Hepatocyte (in vitro differentiated cells): ENCODE measurements at places on chromosomes 6 and 20. TPM values are rescaled to one million over a fixed set of nuclear protein-coding genes. Genes with fewer than 3 reads are reported as not detected.
A peak's percentile ranks its signal among the peaks of the same experiment; 100 is the strongest.

DNA sequence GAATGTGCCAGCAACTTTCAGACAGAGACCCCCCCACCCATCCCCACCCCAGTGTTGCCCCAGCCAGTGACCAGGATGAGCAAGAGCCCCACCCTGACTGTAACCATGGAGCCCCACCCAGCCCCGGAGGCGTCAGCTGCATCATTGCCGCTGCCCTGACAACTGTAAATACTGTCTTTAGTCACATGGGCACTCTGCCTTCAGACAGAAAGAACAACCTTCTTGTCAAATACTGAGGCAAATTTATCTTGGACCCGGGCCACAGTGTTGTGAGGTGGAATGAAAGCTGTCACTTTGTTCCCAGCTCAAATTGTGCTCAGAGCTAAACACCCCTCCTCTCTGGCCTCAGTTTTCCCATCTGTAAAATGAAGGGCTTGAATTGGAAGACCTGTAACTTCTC is 23.7 kb downstream of the MOCS3 start:
- no peak overlapping the region for H3K4me3 ChIP-seq
- H3K27me3 ChIP-seq, result no peaks in the 10 kb centered on the region
- DNase-seq, result peak; percentile 70
- H3K27ac ChIP-seq, result no peak overlapping the region
- peaks cover 5% of the 10 kb centered on the region for H3K4me1 ChIP-seq
- no peaks in the 10 kb centered on the region for H3K36me3 ChIP-seq

GRCh38 chr6:84526631-84527030 is 237.8 kb downstream of the TBX18 start:
- peaks cover 4% of the 10 kb centered on the region for H3K4me1 ChIP-seq
- H3K27me3 ChIP-seq, result no peaks in the 10 kb centered on the region
- no peak overlapping the region for H3K27ac ChIP-seq
- no peaks in the 10 kb centered on the region for H3K36me3 ChIP-seq

DNA sequence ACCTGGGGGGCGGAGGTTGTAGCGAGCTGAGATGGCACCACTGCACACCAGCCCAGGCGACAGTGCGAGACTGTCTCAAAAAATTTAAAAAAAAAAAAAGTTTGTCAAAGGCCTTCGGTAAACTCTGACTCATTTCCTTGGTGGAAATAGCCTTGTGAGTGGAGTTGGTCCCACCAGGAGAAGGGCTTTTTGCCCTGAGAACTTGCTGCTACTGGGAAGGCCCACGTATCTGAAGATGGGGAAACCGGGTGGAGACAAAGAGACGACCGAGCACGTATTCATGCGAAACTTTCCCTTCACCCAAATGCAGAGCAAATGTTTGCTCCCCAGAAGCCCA is 51.7 kb downstream of the SLC22A23 start:
- H3K27me3 ChIP-seq, result no peaks in the 10 kb centered on the region
- H3K36me3 ChIP-seq, result no peaks in the 10 kb centered on the region
- no peak overlapping the region for H3K4me3 ChIP-seq

The RIPOR2 gene
- 17.3 and 17.6 TPM in 2 replicates for total RNA-seq

The CLDN20 gene
- total RNA-seq, result not detected in 2 replicates

- no peak overlapping the region for H3K27ac ChIP-seq
- H3K27me3 ChIP-seq, result no peaks in the 10 kb centered on the region
- H3K4me3 ChIP-seq, result no peak overlapping the region
- H3K4me1 ChIP-seq, result no peaks in the 10 kb centered on the region
- DNase-seq, result peak; percentile 64
- no peaks in the 10 kb centered on the region for H3K36me3 ChIP-seq
These were observed 33.6 kb downstream of the APCDD1L start for GRCh38 chr20:58481481-58482021.

The FAM217B gene
- total RNA-seq, result 10.9 and 14.7 TPM in 2 replicates

The SERPINB6 gene
- total RNA-seq, result 77.7 and 87.9 TPM in 2 replicates

The MYLK4 gene
- 0.28 and 0.43 TPM in 2 replicates for total RNA-seq

DNA sequence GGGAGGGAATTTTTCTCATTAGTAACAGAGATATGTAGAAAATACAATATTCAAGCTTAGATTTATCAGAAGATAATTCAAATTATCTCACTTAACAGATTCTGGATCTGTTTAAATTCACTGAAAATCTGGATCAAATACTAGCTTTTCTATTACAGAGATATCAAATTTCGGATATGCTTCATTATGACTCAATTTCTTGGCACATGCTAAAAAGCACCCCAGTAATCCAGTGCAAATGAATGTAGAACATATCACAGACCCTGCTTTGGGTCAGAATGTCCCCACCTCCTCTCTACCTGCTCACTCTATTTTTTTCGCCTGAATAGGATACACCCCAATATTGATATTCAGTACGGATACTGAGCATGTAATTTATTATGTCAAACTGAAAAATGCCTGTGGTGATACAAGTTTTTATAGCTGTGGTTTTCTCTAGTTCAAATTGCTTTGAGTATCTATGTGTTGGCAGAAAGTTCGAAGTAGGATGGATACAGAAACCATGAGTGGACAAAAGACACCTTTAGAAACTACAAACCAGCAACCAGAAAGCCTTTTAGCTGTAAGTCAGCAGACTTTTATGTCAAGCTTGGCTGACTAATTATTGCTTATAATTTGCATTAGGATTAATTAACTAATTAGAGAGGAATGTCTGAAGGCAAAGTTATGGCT is 290.0 kb downstream of the TFAP2B start:
- no peaks in the 10 kb centered on the region for H3K4me1 ChIP-seq

DNA sequence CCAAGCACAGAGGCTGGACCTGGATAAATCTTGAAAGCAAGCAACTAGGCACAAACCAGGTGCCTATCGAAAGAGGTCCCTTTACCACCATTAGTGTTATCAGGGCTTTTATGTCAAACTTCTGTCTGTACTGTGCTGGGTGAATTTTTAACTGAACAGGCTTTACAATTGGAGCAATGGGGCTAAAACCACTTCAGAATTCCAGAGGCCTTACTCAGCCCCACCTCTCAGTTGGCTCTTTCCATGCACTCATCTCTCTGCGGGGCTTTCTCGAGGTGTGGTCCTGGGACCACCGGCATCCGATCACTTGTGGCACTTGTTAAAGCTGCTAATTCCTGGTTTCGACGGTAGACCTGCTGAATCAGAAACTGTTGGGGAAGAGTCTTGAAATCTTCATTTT is 232.5 kb downstream of the SOX4 start:
- H3K4me1 ChIP-seq, result peaks cover 12% of the 10 kb centered on the region
- H3K4me3 ChIP-seq, result no peak overlapping the region
- peak; percentile 54 for DNase-seq

DNA sequence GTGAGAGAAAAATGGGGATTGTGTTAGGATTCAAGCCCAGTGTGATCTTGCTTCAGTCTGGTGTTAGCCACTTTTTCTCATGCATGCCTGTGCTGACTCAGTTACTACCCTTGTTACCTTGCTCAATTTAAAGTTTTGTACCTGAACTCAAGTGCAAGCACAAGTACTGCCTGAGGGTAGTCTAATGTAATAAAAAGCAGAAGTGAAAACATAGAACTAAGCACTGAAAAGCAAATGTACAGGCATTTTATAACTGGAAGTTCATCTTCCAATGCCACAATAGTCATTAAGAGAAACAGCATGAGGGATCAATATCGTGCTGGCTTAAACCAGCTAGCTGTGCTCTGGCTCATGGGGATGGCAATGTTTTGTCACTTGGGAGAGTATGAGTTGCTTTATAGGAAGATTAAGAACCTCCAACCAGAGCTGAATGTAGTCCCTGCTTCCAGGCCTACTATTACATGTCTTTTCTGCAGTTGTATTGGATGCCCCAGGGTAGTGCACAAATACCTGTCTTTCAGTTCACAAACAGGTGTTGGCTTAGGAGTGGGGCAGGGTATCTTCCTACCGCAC is 48.7 kb downstream of the SLC35F1 start:
- no peaks in the 10 kb centered on the region for H3K4me1 ChIP-seq
- H3K4me3 ChIP-seq, result no peak overlapping the region
- no peak for DNase-seq

- no peaks in the 10 kb centered on the region for H3K27me3 ChIP-seq
- DNase-seq, result no peak
- peaks cover 4% of the 10 kb centered on the region for H3K4me1 ChIP-seq
- H3K27ac ChIP-seq, result no peak overlapping the region
- H3K4me3 ChIP-seq, result no peak overlapping the region
These were observed 20.6 kb downstream of the SLC2A12 start for GRCh38 chr6:134031696-134032255.

DNA sequence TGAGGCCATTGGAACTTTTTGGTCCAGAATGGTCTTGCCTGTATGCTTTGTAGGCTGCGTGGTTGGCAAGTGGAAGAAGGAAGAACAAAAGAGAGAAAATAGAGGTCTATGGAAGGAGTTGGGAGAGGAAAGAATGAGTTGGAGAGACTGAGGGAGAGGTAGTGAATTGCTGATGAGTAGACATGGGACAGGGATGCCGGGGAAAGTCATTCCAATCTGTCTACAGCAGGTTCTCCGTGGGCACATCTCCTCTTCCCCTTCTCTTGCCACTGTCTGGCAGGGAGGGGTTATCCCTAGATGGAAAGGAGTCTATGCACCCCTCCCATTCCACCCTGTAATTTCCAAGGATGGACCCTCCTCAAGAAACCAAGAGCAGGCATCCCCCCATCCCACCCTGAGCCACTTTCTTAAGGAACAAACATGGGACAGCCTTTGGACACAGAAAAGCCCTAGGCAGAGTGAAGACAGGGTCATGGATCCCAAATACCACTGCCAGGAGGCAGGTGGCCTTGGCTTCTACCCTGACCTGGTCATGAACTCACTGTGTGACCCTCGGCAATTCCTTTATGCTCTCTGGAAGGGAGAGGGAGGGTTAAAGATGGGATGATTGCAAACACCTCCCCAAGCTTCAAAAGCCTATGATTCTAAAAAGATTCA is 196.9 kb downstream of the LRFN2 start:
- H3K36me3 ChIP-seq, result no peaks in the 10 kb centered on the region
- DNase-seq, result no peak
- H3K27ac ChIP-seq, result no peak overlapping the region
- no peaks in the 10 kb centered on the region for H3K27me3 ChIP-seq
- H3K4me3 ChIP-seq, result no peak overlapping the region

The C4B gene
- total RNA-seq, result 57.5 and 68.9 TPM in 2 replicates

GRCh38 chr6:148295261-148295887 is 47.3 kb upstream of the SASH1 start:
- no peaks in the 10 kb centered on the region for H3K27me3 ChIP-seq
- H3K4me3 ChIP-seq, result no peak overlapping the region
- no peak for DNase-seq
- H3K27ac ChIP-seq, result no peak overlapping the region
- no peaks in the 10 kb centered on the region for H3K4me1 ChIP-seq
- no peaks in the 10 kb centered on the region for H3K36me3 ChIP-seq

DNA sequence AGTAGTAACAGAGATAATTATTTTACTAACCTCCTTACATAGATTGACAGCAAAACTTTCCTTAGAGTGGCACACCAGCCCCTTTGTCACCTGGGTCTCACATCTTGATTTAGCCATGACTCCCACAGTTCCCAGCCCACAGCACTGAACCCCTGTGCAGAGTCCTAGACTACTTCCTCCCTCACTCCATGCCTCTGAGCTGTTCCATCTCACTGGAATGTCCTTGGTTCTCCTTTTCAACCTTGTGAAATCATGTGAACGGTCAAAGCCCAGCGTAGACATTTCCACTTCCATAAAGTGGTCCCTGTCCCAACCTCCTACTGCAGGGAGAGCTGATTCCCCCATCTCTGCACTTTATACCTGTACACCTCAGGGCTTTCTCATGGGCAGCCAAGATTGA is 19.7 kb downstream of the CGA start:
- peaks cover 11% of the 10 kb centered on the region for H3K4me1 ChIP-seq
- H3K27me3 ChIP-seq, result no peaks in the 10 kb centered on the region
- no peak for DNase-seq
- H3K27ac ChIP-seq, result no peak overlapping the region
- no peak overlapping the region for H3K4me3 ChIP-seq
- no peaks in the 10 kb centered on the region for H3K36me3 ChIP-seq

- no peaks in the 10 kb centered on the region for H3K36me3 ChIP-seq
- H3K27ac ChIP-seq, result no peak overlapping the region
- peaks cover 4% of the 10 kb centered on the region for H3K4me1 ChIP-seq
- H3K4me3 ChIP-seq, result no peak overlapping the region
- no peak for DNase-seq
These were observed 57.7 kb downstream of the CLVS2 start for GRCh38 chr6:123053602-123054225.

The LKAAEAR1 gene
- total RNA-seq, result not detected in 2 replicates

The SFTA2 gene
- 1.1 TPM in 1 of 2 replicates, not detected in the other for total RNA-seq

DNA sequence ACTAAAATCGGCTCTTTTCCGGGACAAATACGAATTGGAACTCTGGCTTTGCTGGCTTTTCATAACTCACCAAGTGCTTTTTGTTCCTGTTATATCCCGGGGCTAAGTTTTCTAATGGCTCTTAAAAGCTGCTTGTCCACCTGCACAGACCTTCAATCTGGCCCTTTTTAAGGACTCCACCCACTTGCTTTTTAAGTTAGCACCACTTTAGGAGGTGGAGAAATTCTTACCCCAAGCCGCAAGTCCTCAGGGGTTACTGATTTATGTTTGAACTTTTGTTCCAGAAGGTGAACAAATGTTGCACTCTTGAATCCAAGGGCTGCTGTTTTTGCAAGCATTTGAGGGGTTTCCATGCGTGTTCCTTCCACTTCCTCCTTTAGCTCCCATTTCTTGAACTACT is 37.8 kb downstream of the FAM184A start:
- H3K27me3 ChIP-seq, result no peaks in the 10 kb centered on the region
- no peaks in the 10 kb centered on the region for H3K36me3 ChIP-seq
- no peak overlapping the region for H3K27ac ChIP-seq
- H3K4me1 ChIP-seq, result peaks cover 3% of the 10 kb centered on the region

The GATA5 gene
- 22.2 and 28.7 TPM in 2 replicates for total RNA-seq

- no peaks in the 10 kb centered on the region for H3K27me3 ChIP-seq
- no peak overlapping the region for H3K27ac ChIP-seq
- no peaks in the 10 kb centered on the region for H3K36me3 ChIP-seq
- H3K4me1 ChIP-seq, result peaks cover 12% of the 10 kb centered on the region
These were observed 3.7 kb downstream of the OGFR start for GRCh38 chr20:62808211-62808865.

GRCh38 chr6:18221288-18221615 is 43.1 kb downstream of the DEK start:
- no peaks in the 10 kb centered on the region for H3K27me3 ChIP-seq
- H3K27ac ChIP-seq, result no peak overlapping the region
- H3K4me1 ChIP-seq, result no peaks in the 10 kb centered on the region
- no peak for DNase-seq

- no peaks in the 10 kb centered on the region for H3K36me3 ChIP-seq
- peak overlapping the region; percentile 60 for H3K27ac ChIP-seq
- H3K27me3 ChIP-seq, result no peaks in the 10 kb centered on the region
These were observed 18.3 kb downstream of the MRPS18A start for GRCh38 chr6:43669050-43669921.

DNA sequence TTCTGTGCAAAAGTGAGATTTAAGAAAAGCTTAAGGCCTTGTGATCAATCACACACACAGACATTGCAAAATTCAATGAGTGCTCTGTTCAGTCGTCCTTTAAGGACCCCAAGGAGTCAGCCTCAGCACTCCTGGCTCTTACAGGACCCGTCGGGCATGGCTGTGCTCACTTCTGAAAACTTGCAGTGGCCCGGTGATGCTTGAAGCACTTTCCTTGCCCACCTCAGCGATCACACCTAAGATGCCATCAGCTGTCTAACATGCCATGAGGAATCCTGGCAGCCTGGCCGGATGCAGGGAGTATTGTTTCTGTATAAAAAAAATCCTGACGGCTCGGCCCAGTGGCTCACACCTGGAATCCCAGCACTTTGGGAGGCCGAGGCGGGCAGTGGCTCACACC is 101.4 kb upstream of the LAMP5 start:
- H3K4me3 ChIP-seq, result no peak overlapping the region
- H3K36me3 ChIP-seq, result no peaks in the 10 kb centered on the region
- no peaks in the 10 kb centered on the region for H3K27me3 ChIP-seq
- DNase-seq, result no peak
- no peak overlapping the region for H3K27ac ChIP-seq
- no peaks in the 10 kb centered on the region for H3K4me1 ChIP-seq

The PRDM1 gene
- total RNA-seq, result 19.1 and 19.3 TPM in 2 replicates
